ENCODE measurements at places on chromosomes 6 and 20.

GRCh38 chr20:31712112-31712553, 10.5 kb downstream of the BCL2L1 start:
- DNase-seq, result peak; percentile 67

GRCh38 chr6:79076160-79076559, 1.9 kb downstream of the PHIP start:
- DNase-seq, result peak; percentile 56

GRCh38 chr20:46126440-46127056, 8.4 kb downstream of the CD40 start:
- DNase-seq, result no peak

GRCh38 chr20:1034415-1034789, 32.3 kb upstream of the RSPO4 start:
- DNase-seq, result no peak

- no peak for DNase-seq
Measured at GRCh38 chr20:38874460-38875174, 51.6 kb upstream of the FAM83D start.

- no peak for DNase-seq
Measured at GRCh38 chr6:2763345-2763841, 1.8 kb upstream of the WRNIP1 start.

GRCh38 chr6:112005013-112005371, 48.9 kb upstream of the CCN6 start:
- peak; percentile 32 for DNase-seq

GRCh38 chr6:9851541-9852380, 563.1 kb downstream of the TFAP2A start:
- no peak for DNase-seq

GRCh38 chr6:36636283-36636682, 42.1 kb downstream of the SRSF3 start:
- DNase-seq, result no peak

GRCh38 chr6:168562576-168563151, 121.7 kb downstream of the SMOC2 start:
- DNase-seq, result no peak

GRCh38 chr20:32507998-32508774, 76.9 kb downstream of the NOL4L start:
- peak; percentile 83 for DNase-seq

GRCh38 chr20:13581451-13581850, 57.3 kb downstream of the TASP1 start:
- no peak for DNase-seq

Measured in DMS79 treated with DMSO at 0.1 percent for 48 hours (cell line).